Stimulated activated CD8-positive, alpha-beta memory T cell treated with anti-CD3 and anti-CD28 coated beads, Interleukin-7, amount 100 ng/mL, for 1 hour (primary cell): ENCODE measurements at places on chromosomes 3 and 15.

DNA sequence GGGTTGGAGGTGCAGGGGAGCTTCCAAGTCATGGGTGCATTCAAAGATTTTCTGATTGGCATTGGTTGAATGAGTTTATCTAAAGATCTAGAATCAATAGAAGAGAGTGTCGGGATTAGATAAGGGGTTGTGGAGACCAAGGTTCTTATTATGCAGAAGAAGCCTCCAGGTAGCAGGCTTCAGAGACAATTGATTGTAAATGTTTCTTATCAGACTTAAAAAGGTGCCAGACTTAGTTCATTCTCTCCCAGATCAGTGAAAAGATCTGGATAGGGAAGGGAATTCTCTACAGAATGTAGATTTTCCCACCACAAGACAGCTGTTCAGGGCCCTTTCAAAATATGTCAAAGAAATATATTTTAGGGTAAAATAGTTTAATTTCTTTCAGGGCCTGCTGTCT, 129.5 kb downstream of the LIPC start:
- no peak for DNase-seq

DNA sequence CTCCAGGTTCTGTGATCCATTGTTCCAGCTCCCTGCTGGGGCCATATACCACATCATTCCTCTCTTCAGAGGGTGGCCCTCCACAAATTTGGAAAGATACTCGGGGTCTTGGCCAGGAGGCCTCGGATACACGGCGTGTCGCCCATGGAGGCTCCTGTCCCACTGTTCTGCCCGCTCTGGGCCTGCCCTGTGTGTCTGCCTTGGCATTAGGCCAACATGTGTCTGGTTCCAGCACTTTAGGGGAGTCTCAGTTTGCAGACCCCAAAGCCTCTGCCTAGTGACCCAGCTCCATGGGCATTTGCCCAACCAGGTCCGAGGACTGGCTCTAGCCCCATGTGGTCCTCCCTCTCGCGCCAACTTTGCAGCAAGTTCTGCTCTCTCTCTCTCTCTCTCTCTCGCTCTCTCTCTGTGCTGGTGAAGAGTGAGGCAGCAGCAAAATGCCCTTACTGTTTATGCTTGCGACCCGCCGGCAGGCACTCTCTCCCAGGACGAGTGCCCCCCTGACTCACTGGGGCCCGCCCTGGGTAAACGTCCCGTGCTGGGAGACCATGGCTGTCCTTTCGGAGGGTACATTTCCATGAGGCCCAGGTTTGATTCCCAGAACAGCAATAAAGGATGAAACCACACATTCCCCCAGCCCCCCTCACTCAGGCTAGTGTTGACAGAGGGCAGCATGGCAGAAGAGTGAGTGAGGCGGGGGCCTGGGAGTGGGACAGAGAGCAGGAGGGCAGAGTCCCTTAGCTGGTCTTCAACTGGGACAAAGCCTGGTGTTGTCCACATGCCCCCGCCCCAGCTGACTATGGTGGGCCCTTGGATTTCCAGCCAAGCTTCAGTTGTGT, 77.9 kb downstream of the ISG20 start:
- DNase-seq = no peak

- DNase-seq = no peak
Measured at GRCh38 chr3:184563941-184564684, 2.5 kb downstream of the EPHB3 start.

DNA sequence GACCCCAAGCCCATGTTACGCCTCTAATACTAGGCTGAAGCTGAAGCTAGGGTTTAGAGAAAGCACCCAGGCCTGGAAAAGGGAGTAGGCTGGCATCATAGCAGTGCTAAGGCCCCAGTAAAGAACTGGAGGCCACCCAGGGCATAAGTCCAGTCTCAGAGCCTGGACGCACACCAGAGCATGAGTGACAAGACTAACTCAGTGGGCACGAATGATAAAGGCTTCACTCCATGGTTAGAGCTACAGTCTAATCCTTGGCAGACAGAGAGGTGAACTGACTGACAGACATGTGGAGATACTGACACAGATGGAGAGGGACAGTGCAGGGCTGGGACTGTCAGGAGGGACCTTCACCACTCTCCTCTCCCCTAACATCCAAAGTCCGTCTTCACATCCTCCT, 139.8 kb downstream of the KCNMB2 start:
- DNase-seq = no peak

DNA sequence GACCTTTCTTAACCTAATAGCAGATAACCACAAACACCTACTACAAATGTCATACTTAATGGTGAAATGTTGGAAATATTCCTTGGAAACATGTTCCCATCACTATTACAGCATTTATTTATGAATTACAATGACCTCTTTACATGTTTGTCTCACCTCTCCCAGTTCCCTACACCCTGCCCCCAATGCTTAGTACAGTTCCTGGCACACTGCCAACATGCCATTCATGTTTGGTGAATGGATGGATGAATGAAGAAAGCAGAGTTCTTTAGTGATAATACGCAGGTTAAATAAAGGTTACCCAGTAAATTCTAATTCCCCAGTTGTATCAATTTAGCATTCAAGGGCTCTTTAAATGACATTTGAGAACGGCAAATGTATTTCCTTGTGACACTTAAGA, 259.9 kb upstream of the ATP11B start:
- no peak for DNase-seq

DNA sequence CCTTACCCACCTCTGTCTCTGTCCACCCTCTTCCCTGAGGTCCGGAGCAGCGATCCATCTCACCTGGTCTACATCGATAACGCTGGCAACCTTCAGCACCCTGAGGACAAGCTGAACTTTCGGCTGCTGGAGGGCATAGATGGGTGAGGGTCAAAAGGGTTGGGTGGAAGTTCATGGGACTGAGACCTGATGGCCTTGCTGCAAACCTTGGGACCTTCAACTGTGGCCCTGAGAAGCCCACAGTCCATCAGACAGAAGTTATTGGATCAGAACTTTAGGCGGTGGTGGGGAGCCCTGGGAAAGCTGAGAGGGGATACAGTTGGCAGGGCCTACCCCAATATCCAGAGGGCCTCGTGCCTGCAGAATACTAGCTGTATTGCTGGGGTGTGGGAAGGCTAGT, 50.5 kb downstream of the POMGNT2 start:
- no peak for DNase-seq
